ENCODE measurements at places on chromosomes 3 and 15. TPM values are rescaled to one million over a fixed set of nuclear protein-coding genes. Genes with fewer than 3 reads are reported as not detected.

Gene NDN
- total RNA-seq: 3.8 TPM

Gene ENTPD3
- not detected for total RNA-seq

Gene TRIM59
- 45.1 TPM for total RNA-seq

Gene SNTN
- total RNA-seq: not detected

Gene STARD5
- total RNA-seq: 6.1 TPM

Gene DUSP7
- total RNA-seq: 40.7 TPM

Gene GRAMD1C
- 0.51 TPM for total RNA-seq

Gene CDHR4
- total RNA-seq: 0.22 TPM

Gene CCRL2
- 6.8 TPM for total RNA-seq

Gene TUSC7
- total RNA-seq: not detected

Gene DIPK2A
- 18.9 TPM for total RNA-seq

Gene PRRT3
- total RNA-seq: 13.4 TPM

Gene OR5K2
- not detected for total RNA-seq

Gene SERINC4
- 0.17 TPM for total RNA-seq

Gene KNG1
- total RNA-seq: not detected

Gene CCR1
- 78.2 TPM for total RNA-seq

Gene HGD
- total RNA-seq: 0.61 TPM

Gene C3orf62
- total RNA-seq: 16.7 TPM

Gene ACTRT3
- 0.59 TPM for total RNA-seq

Gene GPR15
- total RNA-seq: 30.4 TPM

Gene ALDH1L1
- not detected for total RNA-seq

Gene HYAL2
- 6.5 TPM for total RNA-seq

Gene SOX2
- not detected for total RNA-seq

Gene SLC24A5
- not detected for total RNA-seq

Gene CCDC71
- total RNA-seq: 26.3 TPM

Gene CNBP
- total RNA-seq: 330 TPM

Gene UBA7
- total RNA-seq: 272 TPM

Gene CLCN2
- 4.9 TPM for total RNA-seq

Gene GPR87
- 0.22 TPM for total RNA-seq

Gene LIPC
- 4.4 TPM for total RNA-seq

Gene LINS1
- 96.2 TPM for total RNA-seq

Gene PLS1
- 5.0 TPM for total RNA-seq

Gene CACNA2D2
- total RNA-seq: 1.7 TPM

Gene RASGRF1
- total RNA-seq: 0.07 TPM

Gene GOLGA8K
- total RNA-seq: 0.61 TPM

Gene EFCAB12
- total RNA-seq: 0.83 TPM

Gene OR5H14
- total RNA-seq: not detected

Gene ZIC4
- total RNA-seq: not detected

Gene STAC
- not detected for total RNA-seq

Gene PLA2G4F
- not detected for total RNA-seq

Gene MRPS11
- 61.5 TPM for total RNA-seq

Gene P2RY14
- 17.8 TPM for total RNA-seq

Gene PLCH1
- total RNA-seq: 0.88 TPM

Gene ZPLD1
- total RNA-seq: not detected

Gene CLDN18
- not detected for total RNA-seq

Gene SLC9C1
- total RNA-seq: not detected

Gene CHRD
- not detected for total RNA-seq

Gene CKMT1B
- 0.32 TPM for total RNA-seq

Gene HESX1
- total RNA-seq: not detected

Gene COL7A1
- total RNA-seq: 1.9 TPM

Gene SV2B
- 0.02 TPM for total RNA-seq

Data from T-helper 1 cell treated with Interleukin-12 subunit alpha and Interleukin-12 subunit beta and Interleukin-4 antibody, amounts not matched to agents 30 ng/mL and 1 ng/mL, for 36 hours (primary cell).